ENCODE measurements at places on chromosomes 7 and 10.

DNA sequence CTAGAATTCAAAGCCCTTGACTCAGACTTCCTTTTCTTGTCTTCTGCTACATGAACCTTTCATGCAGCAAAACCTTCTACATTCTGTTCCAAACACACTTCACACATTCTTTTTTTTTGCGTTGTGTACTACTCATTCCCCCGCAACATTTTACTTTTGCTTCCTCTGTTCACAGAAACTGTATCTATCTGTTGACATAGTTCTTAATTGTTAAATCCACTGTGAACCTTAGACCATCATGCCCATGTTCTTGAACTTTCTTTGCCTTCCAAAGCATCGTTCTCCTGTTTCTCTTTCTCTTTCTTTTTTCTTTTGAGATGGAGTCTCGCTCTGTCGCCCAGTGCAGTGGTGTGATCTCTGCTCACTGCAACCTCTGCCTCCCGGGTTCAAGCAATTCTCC is 14.2 kb downstream of the CCSER2 start:
- DNase-seq, result no peak

DNA sequence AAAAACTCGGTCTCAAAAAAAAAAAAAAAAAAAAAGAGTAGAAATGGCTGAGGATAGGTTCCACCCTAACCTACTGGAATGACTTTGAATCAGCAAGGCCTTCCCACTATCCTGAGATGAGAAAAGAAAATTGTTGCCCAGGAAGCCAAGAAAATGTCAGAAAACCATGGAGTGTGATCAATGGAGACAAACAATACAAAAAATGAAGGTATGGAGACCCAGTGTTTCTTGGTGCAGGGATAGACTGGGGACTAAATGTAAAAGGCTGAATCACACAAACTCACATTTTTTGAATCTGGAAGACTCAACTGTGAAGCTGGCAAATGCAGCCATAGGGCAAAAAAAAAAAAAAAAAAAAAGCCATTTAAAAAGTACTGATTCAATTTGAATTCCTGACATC is 364.3 kb upstream of the ANKRD30A start:
- DNase-seq, result no peak

DNA sequence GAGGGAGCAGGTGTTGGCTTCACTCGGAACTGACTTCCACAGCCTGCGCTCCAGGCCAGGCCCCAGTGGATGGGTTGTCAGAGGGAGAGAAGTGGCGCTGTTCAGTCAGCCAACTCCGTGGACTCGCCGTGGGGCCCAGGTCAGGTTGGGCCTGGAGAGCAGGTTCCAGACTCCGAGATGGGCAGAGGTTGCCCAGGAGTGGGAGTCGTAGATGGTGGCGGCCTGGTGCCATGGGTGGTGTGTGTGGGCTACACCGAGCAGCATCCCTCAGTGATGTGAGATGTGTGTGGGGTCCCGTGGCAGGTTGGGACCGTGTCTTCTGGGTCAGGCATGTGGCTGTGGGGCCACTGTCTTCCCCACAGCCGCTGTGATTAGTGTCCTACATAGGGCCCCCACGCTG is 10.4 kb downstream of the ZNF316 start:
- no peak for DNase-seq

GRCh38 chr7:142856565-142857245 is 1.8 kb downstream of the EPHB6 start:
- no peak for DNase-seq

GRCh38 chr7:150977382-150978125 is 567 bp downstream of the KCNH2 start:
- no peak for DNase-seq

- DNase-seq, result no peak
Measured at GRCh38 chr10:70965566-70965965, 77.2 kb upstream of the PCBD1 start.

DNA sequence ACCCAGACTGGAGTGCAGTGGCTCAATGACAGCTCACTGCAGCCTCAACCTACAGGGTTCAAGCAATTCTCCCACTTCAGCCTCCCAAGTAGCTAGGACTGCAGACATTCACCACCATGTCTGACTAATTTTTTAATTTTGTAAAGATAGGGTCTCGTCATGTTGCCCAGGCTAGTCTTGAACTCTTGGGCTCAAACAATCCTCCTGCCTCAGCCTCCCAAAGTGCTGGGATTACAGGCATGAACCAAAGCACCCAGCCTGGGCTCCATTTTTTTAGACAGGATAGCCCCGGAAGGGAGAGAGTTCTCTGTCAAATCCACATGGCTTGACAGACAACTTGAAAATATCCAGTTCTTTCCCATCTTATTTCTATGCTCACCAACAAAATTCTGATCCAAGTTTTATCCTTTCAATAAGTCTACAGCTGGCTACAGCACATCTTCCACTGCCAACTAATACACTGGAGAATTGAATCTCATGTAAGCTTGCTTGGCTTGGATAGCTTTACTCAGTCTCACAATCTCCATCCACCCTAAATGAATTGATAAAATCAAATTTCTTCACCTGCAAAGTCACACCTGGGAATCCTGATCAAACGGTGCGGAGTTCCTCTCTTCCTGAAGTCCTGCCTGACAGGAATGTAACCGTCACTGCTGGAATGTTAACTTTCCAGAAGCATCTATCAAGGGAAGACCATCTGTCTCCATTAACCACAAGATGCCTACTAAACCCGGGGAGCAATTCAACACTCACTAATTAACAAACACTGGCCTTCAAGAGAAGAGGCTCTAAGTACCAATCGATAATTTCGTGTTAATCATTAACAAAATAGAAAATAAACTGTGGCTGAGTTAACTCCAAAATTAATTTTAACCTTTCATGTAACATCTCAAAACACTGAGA is 239.7 kb upstream of the MKLN1 start:
- DNase-seq, result no peak

DNA sequence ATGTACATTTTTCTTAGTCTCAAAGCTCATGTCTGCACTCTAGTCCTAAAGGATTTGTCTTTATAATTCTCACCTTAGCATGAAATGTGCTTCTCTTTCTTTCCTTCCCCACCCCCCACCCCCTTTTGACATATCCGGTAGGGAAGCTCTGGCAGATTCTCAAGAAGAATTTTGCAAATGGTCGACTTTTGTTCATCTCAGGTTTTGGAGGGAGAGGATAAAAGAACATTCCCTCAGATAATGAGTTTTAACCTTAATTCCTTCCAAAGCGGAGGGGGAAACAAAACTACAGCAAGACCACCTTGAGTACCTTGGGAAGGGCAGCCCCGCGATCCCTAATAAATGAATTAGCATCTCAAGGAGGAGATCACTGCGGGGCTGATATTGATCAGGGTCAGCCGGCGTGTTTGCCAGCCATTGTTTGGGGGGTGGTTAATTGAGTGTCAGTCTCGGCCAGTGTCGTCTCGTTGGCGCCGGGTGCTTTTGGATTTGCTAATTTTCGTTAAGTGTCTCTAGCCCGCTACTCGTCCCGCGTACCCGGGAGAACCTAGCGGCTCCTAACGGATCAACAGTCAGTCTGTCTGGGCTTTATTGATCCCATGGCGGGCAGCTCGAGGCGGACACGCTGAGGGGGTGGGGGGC is 874 bp upstream of the BAMBI start:
- DNase-seq, result no peak

DNA sequence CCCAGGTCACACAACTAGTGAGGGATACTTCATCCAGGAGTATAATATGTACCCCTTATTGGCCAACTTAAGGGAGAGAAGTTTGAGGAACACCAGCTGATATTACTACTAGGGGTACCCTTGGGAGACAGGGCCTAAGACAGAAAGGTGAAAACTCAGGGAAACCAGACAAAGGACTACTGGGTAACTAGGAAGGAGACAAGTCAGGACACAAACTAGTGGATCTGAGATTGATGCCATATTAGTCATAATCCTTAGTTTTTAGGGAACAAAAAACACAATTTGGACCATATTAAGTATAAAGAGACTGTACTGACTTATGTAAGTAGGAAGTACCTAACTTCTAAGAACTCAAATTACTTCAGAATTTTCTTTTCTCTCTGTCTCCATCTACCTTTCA is 79.3 kb upstream of the CCDC6 start:
- DNase-seq, result no peak

GRCh38 chr10:34758447-34758996 is 56.6 kb downstream of the PARD3 start:
- DNase-seq, result no peak

- no peak for DNase-seq
Measured at GRCh38 chr10:116719804-116720203, 22.6 kb downstream of the HSPA12A start.

DNA sequence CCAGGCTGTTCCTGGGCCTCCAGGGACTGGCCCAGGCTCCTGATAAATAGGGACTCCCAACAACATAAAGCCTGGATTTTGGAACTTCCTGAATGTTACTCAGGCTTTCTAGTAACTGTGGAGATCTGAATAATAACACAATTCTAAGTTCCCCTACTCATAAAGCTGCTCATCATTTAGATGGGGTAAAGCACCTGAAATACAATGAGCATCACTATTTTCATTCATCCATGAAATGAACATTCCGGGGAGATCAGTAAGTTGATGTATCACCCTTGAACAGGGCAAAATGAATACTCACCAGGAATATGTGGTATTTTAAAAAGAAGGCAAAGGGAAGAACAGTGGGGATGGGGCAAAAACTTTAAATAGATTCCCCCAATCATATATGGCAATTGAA is 48.3 kb upstream of the ATRNL1 start:
- no peak for DNase-seq

GRCh38 chr7:31935124-31936054 is 134.8 kb downstream of the PDE1C start:
- no peak for DNase-seq

GRCh38 chr10:132129431-132129830 is 57.3 kb upstream of the DPYSL4 start:
- DNase-seq, result no peak

DNA sequence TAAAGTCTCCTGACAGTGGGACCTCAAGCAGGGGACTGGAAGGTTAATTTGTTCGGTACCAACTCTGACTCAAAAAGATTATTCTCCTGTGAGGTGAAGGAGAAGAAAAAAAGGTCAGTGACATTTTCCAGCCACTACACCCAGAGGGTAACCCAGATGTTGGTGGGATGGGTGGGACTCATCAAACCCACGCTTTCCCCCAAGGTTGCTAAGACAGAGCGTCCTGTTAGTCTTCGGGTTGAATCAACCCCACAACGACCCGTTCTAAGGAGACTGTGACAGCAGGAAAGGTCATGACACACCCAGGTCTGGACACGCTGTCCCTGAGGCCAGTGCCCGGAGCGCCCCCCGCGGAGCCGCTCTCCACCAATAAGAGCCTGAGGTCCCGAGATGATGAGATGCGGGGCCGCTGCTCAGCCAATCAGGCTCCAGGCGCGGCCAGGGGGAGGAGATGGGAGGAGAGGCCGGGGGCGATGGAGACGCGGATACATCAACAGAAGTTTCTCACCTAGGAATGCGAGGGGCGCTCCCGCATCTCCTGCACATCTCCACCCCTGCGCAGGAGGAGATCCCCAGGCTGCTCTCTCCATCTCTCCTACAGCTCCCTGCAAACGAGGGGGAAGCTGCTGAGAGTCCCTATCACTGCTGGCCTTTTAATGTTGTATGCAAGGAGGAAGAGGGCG is at the start of gene WNT16:
WNT16 (plus strand) TSS at position 493 of the 683 bp plus-strand sequence. CDS start 293 bp downstream, outside the sequence.
- DNase-seq, result no peak

DNA sequence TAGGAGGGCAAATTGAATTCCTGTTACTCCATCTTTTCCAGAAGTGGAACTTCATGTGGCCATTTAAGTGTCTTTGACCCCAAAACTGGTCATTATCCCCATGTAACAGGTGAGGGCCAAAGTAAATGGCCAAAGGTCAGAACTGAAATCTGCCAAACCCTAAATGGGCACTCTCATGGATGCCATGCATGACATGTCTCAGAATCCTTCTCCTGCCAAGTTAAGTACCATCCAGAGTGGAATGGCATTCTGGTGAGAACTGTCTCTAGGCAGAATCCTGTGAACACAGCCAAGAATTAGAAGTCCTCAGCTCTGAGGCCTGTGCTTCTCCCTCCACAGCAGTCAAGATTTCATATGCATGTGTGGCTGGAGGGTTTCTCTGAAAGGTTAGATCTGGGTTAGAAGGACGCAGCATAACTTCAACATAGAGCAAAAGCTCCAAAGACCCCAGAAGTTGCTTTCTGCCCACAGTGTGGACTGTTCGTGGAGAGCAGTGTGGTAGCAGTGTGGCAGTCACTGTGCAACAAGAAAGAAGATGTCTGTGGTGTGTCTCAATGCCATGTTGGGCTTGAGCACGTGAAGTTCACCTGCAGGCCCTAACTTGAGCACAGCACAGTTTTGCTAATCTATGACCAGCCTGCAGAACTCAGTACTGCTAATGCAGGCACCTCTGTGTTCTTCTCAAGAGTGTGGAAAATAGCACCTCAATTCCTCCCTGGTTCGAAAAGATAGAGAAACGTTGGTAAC is 121.3 kb downstream of the ADCY1 start:
- no peak for DNase-seq

DNA sequence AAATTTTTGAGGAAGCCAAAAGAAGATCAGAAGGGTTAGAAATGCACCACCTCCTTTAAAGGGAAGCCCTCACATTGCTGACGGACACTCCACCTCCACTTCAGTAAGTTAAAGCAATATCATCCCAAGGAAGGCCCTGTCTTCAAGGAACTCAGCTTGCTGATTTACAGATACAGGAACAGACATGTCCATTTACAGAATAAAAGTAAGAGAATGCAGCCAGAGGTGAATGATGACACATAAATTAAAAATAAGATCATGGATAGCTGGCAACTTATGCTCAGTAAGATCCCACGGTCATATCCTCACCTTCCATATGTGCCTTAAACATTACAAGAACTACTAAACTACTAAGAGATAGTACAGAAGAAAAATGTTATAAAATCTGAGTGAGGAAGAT is 20.4 kb downstream of the GRB10 start:
- DNase-seq, result no peak

- DNase-seq, result no peak
Measured at GRCh38 chr10:131149111-131149510, 162.4 kb downstream of the TCERG1L start.

DNA sequence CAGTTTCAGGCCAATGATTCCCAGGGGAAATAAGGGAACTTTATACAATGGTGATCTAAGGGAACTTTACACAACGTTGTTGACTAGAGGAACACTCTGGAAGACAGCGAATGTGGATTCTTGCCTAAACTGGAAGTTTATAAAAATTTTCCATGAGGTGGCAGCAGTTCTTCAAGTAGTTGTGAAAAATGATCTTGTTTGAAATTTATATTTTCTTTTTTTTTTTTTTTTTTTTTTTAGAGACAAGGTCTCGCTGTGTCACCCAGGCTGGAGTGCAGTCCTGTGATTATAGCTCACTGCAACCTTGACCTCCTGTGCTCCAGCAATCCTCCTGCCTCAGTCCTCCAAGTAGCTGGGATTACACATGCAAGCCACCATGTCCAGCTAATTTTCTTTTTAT is 32.1 kb upstream of the GTF2I start:
- no peak for DNase-seq

- DNase-seq, result no peak
Measured at GRCh38 chr10:132774902-132775863, 10.8 kb downstream of the NKX6-2 start.

- no peak for DNase-seq
Measured at GRCh38 chr7:44400033-44400511, 74.7 kb upstream of the CAMK2B start.

DNA sequence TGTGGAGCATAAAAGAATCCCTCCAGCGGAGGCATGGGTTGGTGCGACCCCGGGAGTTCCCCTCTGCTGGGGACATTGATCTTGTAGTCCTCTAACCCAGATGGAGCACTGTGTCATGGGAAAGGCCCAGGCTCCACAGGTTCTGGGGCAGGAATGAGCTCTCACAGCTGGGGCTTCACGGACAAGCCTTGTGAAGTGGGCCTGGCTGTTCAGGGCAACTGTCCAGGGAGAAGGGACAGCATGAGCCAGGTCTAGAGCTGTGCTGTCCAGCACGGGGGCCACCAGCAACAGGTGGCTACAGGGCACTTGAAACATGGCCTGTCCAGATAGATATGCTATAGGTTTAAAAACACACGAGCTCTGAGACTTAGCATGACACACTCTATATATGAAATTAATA is 11.4 kb downstream of the GPR26 start:
- DNase-seq, result no peak

Data from stimulated activated CD8-positive, alpha-beta memory T cell treated with anti-CD3 and anti-CD28 coated beads, Interleukin-15, amount 100 ng/mL, for 1 hour (primary cell).